Stimulated activated CD8-positive, alpha-beta memory T cell treated with anti-CD3 and anti-CD28 coated beads, Interleukin-2, amount 100 ng/mL, for 1 hour (primary cell): ENCODE measurements at places on chromosomes 3 and 15.
A peak's percentile ranks its signal among the peaks of the same experiment; 100 is the strongest.

DNA sequence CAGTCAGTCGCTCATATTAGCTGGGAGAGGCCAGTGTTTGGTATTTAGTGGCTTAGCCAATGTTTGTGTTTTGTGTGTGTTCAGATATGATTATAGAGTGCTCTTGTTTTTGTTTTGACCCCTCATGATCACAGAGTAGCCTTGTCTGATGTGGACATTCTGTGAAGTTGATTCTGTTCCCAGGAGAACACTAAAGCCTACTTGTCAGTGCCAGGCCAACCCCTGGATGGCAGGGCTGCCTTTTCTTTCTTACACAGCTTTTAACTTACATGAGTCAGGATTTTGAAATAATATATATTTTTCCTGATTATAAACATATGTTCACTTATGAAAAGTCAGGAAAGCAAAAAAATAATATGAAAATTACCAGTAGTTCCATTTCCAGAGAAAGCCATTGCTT is 11.9 kb downstream of the CFAP161 start:
- no peak for DNase-seq

GRCh38 chr15:74808078-74808839 is 4.4 kb upstream of the LMAN1L start:
- no peak for DNase-seq

DNA sequence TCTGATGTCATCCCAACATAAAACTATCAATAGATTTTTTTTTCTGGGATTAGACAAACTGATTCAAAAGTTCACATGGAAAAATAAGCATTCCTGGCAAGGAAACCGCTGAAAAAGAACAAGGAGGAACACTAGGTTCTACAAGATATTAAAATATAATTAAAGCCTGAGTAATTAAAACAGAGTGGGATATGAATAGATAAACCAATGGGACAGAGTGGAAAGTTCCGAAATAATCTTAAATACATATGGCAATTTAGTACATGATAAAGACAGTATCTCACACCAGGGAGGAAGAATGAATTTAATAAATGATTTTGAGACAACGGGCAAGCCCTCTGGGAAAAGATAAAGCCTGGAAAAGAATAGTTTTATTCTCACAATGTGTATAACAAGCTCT is 4.7 kb downstream of the GLDN start:
- no peak for DNase-seq

GRCh38 chr3:105495021-105495420 is 128.3 kb downstream of the ALCAM start:
- no peak for DNase-seq

DNA sequence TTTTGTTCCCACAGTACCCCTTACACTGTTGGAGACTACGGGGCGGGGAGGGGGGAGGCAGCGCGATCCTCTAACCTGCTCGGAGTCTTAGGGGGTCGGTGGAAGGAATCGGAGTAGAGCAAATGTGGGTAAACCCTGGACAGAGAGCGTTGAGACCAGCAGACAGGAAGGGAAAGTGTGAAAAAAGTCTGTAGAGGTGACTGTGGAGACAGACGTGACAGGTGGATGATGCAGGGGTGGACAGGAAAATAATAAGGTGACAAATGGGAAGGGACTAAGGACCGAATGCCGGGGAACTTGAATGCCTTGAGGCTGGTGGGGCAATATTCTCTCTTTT is 424 bp downstream of the EAF2 start:
- DNase-seq: no peak

DNA sequence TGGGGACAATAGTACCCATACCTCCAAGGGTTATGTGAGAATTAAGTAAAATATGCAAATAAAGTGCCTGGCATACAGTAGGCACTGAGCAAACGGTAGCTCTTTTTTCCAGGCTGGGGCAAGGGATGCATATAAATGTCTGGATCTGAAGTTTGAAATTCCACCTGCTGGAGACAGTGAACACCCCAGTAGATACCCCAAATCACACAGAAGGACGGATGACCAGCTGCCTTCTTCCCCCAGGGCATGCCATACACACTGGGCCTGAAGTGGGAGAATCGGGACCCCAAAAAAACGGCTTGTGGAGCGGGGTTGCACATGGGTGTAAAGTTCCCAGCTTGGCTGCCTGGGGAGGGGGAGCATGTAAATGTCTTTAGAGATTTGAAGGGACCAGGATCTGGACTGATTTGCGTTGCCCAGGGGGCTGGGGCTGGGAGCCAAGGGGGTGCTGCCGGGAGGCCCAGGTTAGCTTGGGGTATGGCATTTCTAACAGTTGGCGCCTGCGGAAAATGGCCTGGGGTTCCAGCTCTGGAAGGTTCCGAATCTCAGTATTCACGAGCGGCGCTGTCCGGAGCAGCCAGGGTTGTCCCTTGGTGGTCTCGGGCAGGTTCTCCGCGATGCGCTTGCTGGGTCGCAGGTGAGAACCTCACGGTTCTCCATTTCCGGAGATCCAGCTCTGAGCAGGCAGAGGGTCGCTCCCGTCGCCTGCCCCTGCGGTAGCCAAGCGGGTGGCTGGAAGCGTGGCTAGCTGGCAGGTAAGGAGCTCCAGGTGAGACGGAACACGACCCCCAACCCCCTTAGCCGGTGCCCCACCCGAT is 42.6 kb upstream of the POLG start:
- no peak for DNase-seq

DNA sequence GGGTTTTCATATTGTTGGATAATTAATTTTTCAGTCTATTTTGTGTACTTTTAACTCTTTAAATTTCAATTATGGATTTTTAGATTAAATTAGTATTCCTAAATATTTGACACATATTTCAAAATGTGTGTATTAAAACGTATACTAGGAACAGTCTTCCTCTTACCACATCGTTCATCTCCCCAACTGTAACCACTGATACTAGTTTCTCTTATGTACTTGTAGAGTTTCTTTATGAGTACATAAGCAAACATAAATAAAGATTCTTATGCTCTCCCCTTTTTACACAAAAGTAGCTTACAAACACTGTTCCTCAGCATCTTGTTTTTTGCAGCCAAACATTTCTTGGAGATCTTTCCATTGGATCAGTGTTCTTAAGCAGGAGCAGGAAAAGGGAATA is 45.9 kb downstream of the CMSS1 start:
- DNase-seq: no peak

DNA sequence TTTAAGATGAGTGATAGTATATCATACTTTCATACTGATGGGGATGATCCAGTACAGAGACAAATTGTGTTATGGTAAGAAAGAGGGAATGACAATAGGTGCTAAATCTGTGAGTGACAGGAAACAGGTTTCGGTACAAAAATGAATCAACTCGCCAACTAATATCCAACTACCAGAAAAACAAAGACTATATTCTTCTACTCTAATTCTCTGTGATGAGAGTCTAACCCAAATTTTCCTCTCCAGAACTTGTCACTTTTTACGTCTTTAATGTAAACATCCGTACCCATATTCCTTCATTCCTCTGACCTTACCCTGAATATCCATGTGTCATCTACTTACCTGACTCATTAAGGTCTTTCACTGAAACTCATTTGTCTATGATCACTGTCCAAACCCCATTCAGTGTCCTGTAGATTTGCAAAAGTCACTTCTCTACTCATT is 39.6 kb downstream of the SCAPER start:
- no peak for DNase-seq

DNA sequence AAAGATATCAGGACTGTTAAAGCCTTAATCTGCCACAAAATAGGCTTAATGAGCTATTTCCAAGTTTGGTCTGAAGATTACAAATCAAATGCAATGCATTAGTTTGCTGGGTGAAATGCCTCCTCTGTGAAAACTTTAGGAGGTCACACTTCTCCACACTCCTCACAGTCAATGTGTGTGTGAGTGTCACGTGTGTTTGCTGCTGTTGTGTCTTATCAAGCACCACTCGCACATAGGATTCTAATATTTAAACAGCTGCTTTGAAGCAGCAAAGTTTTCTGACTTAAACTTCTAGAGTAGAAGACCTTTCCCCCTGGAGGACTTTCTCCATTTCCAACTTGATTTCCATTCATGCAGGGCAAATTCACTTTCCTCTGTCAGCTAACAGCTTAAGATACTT is 203.2 kb upstream of the PEX5L start:
- DNase-seq: no peak

- DNase-seq: no peak
Observed at GRCh38 chr15:64092864-64093626, 593 bp downstream of the CIAO2A start.

DNA sequence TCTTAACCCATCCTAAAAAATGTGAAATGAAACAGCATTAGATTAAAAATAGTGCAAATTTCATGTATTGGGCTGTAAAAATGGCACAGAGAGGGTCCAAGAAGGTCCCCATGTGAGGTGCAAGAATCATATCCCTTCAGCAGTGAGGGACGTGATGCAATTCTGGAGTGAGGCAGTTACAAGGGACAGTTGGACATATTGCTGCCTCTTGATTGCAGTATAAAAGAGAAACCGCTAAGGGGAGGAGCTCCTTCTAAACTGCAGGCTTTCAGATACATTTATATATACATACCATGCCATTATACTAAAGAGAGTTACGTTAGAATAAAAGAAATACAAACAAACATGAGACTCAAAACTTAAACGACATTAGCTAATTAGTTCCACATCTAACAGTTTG is 304.2 kb upstream of the CTNNB1 start:
- DNase-seq: no peak

DNA sequence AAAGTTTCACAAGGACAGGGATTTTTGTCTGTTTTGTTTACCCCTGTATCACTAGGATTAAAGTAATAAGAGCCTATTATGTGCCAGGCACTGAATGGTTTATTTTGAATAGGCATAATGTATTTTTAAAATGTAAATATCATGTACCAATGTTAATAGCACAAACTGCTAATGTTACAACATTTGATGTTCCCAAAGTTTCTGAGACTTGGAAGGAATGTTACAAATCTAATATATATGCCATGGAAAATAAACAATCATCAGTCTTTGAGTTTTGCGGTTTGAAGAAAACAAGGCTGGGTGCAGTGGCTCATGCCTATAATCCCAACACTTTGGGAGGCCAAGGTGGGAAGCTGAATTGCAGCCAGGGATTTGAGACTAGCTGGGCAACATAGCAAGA is 159.4 kb downstream of the CDIN1 start:
- no peak for DNase-seq

GRCh38 chr15:60476713-60477112 is 2.2 kb downstream of the ICE2 start:
- DNase-seq: no peak

DNA sequence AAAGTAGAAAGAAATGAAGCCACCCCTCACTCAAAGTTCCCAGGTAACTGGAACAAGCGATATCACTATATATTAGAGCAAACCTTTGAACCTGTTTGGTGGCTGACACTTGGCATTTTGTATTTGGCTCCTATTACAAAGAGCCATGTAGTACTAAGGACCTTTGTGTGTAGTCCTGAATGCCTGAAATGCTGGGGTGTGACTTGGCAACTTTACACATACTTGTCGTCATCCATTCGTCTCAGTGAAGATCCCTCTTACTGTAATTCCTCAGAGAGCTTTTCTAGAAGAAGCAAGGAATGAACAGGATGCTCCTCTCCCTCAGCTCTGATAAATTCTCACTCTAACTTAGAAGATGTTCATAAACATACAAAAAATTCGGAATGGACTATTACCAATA is 216.1 kb upstream of the CDIN1 start:
- DNase-seq: no peak

DNA sequence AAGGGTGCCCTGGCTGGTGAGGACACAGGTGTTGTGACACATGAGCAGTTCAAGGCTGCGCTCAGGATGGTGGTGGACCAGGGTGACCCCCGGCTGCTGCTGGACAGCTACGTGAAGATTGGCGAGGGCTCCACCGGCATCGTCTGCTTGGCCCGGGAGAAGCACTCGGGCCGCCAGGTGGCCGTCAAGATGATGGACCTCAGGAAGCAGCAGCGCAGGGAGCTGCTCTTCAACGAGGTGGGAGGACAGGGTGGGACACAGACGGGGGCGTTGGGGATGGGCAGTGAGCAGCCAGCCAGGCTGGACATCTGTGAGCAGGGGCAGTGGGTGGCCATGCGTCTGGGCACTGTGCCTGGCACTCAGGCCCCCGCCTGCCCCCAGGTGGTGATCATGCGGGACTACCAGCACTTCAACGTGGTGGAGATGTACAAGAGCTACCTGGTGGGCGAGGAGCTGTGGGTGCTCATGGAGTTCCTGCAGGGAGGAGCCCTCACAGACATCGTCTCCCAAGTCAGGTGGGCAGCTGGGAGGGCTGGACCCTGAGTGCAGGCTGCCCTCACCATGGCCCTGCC is 10.3 kb downstream of the ANKRD63 start:
- no peak for DNase-seq

DNA sequence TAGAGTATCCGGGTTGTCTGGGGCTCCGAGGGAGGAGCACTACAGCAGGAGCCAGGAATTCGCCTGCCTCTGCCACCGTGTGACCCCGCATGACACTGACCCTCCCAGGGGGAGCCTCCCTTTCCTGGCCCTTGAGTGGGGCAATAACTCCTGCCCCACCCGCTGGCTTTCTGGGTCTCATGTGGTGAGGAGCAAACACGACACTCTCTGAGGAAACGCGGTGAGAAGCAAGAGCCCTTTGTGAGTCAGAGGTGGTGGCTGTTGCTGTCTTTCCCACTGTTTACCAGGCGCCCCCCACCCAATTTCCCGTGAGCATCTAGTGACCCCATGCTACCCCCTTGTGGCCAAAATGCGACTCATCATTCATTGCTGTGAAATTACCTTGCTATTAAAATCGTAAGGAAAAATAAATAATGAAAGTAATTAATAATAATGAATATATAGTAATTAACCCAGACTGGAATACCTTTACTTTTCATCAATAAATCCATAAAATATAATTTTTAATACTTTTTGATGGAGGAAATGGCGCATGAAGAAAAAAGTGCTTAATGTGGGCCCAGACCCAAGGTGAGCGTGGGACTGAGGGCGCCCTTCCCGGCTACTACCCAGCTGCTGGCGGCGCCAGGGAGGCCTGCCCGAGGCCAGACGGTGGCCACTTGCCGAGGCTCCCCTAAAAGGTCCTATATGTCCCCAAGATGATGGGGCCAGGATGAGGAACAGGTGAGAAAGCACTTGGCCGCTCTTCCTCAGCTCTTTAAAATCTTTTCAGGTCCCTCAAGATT is 29.3 kb downstream of the CCNL1 start:
- peak; percentile 35 for DNase-seq

DNA sequence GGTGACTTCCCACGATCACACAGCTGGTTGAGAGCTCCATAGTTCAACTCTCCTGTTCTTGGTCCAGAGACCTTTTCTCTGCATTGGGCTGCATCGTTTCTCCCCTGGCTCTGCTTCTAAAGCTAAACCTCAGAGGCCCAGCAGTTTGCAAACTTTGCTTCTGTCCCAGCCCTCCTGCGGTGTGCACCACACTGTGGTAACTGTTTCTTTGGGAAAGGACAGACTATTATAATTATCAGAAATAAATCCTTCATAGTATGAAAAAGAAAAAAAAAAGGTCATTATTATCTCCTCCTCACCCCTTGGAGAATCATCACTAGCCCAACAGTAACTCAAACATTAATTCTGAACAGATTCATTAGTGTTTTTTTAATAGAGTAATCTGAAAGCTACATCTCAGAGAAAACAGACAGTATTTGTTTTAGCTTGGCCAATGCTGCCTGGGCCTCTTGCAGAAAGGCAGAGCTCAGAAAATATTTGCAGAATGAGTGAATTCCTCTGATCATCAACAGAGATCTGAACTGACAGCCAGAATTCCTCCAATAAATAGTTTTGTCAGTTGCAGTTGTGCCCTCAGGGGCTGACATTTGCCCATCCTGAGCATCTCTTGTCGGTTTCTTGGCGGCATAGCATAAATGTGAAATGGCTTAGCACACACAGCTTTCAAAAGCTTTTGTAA is 52.9 kb downstream of the BFSP2 start:
- DNase-seq: no peak

- DNase-seq: no peak
Observed at GRCh38 chr3:49378249-49378895, 20.2 kb upstream of the GPX1 start.
